ENCODE measurements at places on chromosomes 11 and 22. TPM values are rescaled to one million over a fixed set of nuclear protein-coding genes. Genes with fewer than 3 reads are reported as not detected.

PRR5 gene
- 9.4 TPM for total RNA-seq

TRIOBP gene
- 192 TPM for total RNA-seq

CD59 gene
- 431 TPM for total RNA-seq

LRRC74B gene
- total RNA-seq, result not detected

GGTLC2 gene
- not detected for total RNA-seq

PAMR1 gene
- 512 TPM for total RNA-seq

PRG3 gene
- total RNA-seq, result not detected

MS4A4A gene
- not detected for total RNA-seq

LPXN gene
- 11.2 TPM for total RNA-seq

POU2AF2 gene
- not detected for total RNA-seq

ZNF215 gene
- 10.4 TPM for total RNA-seq

Measured in uterine smooth muscle cell (primary cell).